ENCODE measurements at places on chromosomes 2 and 18.

- H3K4me3 ChIP-seq, result no peak overlapping the region
- no peaks in the 10 kb centered on the region for H3K4me1 ChIP-seq
- H3K27me3 ChIP-seq, result peaks cover 2% of the 10 kb centered on the region
- no peak for DNase-seq
- no peaks in the 10 kb centered on the region for H3K36me3 ChIP-seq
These were observed 15.0 kb upstream of the LAMA1 start for GRCh38 chr18:7132356-7133150.

GRCh38 chr2:74573747-74574562 is 19.4 kb downstream of the DOK1 start:
- H3K4me3 ChIP-seq, result no peak overlapping the region
- DNase-seq, result no peak
- H3K27ac ChIP-seq, result no peak overlapping the region
- peaks cover 6% of the 10 kb centered on the region for H3K4me1 ChIP-seq
- H3K27me3 ChIP-seq, result no peaks in the 10 kb centered on the region
- no peaks in the 10 kb centered on the region for H3K36me3 ChIP-seq

DNA sequence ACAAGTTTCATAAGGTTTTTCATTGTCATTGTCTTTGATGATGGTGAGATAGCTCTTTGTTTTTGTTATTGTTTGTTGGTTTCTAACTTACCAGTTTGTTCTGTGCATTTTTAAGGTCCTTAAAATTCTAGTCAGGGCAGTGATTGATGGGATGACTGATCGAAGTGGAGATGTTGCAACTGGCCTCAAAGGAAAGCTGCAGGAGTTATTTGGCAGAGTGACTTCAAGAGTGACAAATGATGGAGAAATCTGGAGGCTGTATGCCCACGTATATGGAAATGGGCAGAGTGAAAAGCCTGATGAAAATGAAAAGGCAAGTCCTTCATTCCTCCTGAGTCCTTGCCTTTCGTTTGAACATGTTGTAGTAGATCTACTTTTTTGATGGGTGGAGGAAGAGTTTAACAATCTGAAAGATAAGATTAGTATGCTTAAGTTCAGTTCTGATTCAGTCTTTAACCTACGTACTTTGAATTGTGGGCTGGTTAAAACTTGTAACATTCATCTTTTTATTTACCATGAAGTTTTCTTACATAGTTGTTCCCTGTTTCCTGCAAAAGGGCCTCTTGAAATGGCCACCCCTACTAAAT is 135.8 kb upstream of the LTBP1 start:
- no peak for DNase-seq
- H3K27me3 ChIP-seq, result no peaks in the 10 kb centered on the region
- H3K27ac ChIP-seq, result peak overlapping the region; percentile 11
- H3K4me3 ChIP-seq, result no peak overlapping the region
- H3K4me1 ChIP-seq, result peaks cover 2% of the 10 kb centered on the region

DNA sequence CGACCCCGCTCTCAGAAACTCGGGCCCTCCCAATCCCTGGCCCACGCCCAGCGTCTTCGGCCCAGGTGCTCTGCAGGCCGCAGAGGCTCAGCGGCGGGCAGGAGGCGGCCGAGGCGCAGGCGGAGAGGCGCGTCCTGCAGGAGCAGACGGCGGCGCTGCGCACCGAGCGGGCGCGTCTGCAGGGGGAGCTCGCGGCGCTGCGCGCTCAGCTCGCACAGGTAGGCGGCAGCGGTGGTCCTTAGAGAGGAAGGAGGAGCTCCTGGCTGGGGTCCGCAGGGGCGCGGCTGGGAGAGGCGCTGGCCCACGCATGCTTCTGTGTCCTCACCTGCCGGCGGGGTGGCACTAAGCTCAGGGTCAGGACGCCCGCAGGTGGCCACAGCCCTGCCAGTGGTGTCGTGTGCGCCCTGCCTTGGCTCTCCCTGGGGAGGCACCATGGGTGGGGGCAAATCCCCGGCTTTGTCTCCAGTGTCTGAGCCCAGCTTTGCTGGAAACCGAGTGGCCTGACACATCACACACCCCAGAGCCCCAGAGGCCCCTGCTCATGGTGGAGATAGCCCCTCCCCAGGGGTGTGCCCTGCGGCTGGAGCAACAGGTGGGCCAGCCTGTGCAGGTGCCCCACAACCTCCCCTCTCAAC is 14.9 kb upstream of the SNED1 start:
- peak; percentile 58 for DNase-seq
- H3K4me3 ChIP-seq, result no peak overlapping the region
- H3K4me1 ChIP-seq, result peaks cover 24% of the 10 kb centered on the region
- no peaks in the 10 kb centered on the region for H3K36me3 ChIP-seq
- H3K27me3 ChIP-seq, result peaks cover 17% of the 10 kb centered on the region

- H3K4me3 ChIP-seq, result no peak overlapping the region
- no peak for DNase-seq
- peaks cover 3% of the 10 kb centered on the region for H3K27me3 ChIP-seq
- no peak overlapping the region for H3K27ac ChIP-seq
These were observed 99.6 kb downstream of the ADD2 start for GRCh38 chr2:70668432-70668831.

DNA sequence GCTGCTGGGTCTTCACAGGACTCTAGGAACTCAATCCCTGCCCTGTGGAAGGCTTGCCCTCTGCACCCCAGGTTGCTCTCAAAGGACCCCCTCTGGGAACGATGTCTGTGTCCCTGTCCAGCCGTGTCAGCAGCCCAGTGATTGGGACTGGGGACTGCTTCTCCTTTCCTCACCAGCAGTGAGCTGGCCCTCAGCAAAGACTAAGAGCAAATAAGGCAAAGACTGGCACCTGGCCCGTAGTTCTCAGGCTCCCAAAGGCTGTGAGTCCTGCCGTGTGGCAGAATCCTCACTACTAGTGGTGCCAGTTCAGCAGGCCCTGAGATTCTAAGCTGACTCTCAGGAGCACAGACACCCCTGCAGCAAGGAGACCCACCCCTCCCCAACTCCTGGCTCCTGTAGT is 47.8 kb downstream of the TMEM163 start:
- H3K27me3 ChIP-seq, result no peaks in the 10 kb centered on the region
- no peaks in the 10 kb centered on the region for H3K36me3 ChIP-seq
- no peak overlapping the region for H3K27ac ChIP-seq
- no peaks in the 10 kb centered on the region for H3K4me1 ChIP-seq
- DNase-seq, result no peak

- H3K27me3 ChIP-seq, result peaks cover 4% of the 10 kb centered on the region
- H3K36me3 ChIP-seq, result no peaks in the 10 kb centered on the region
- no peak for DNase-seq
- H3K4me1 ChIP-seq, result peaks cover 5% of the 10 kb centered on the region
- H3K4me3 ChIP-seq, result no peak overlapping the region
These were observed 220.5 kb downstream of the PIEZO2 start for GRCh38 chr18:10928772-10929373.

DNA sequence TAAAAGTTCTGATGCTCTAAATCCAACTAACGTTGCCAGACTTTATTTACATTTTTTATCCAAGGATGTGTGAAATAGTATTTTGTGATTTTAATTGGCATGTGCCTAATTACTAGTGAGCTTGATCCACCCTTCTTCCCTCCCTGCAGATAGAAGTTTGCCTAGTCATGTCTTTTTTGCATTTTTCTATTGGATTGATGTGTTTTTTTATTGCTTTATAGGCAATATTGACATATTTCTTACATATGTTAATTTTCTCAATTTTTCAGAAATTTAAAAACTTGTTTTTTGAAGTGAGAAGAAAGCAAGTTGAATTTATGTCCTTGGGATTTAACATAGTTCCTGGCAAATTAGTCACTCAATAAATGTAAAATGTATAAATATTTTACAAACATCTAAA is 56.4 kb downstream of the EML4 start:
- DNase-seq, result no peak
- H3K4me1 ChIP-seq, result peaks cover 17% of the 10 kb centered on the region
- no peaks in the 10 kb centered on the region for H3K27me3 ChIP-seq
- no peaks in the 10 kb centered on the region for H3K36me3 ChIP-seq

- H3K4me1 ChIP-seq, result peaks cover 39% of the 10 kb centered on the region
- peak overlapping the region; percentile 56 for H3K4me3 ChIP-seq
- H3K27me3 ChIP-seq, result peaks cover 11% of the 10 kb centered on the region
- peak overlapping the region; percentile 88 for H3K27ac ChIP-seq
These were observed 557 bp upstream of the DSG2 start for GRCh38 chr18:31497404-31497835.

GRCh38 chr18:63309422-63309821 is 10.1 kb downstream of the BCL2 start:
- no peak overlapping the region for H3K4me3 ChIP-seq
- H3K27me3 ChIP-seq, result no peaks in the 10 kb centered on the region
- peaks cover 16% of the 10 kb centered on the region for H3K4me1 ChIP-seq
- no peak overlapping the region for H3K27ac ChIP-seq
- DNase-seq, result no peak

DNA sequence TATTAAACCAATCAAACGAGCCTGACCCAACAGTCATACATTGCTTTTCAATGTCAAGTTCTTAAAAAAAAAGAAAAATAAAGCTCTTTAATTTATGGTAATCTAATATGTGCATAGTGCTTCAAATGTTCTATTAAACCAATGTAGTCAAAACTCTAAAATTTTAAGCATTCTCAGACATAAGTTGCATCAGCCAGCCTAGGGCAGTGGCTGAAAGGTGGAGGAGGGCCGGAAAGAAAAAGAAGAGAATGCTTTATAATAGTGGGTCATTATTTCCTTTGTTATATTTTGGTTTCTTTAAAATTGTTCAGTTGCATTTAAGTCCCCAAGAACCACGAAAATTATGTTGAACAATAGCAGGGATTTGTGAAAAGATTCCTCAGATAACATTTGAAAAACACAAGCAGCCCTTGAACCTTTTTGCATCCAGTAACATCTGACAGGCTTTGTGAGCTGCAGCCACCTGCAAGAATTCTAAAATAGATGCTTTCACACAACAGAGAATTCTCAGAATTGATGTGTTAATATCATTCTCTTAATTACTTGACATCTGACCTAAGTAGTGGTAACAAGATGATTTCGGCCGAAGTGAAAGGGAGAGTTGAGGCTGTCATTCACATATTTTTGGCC is 252.1 kb downstream of the CDCA7 start:
- no peak for DNase-seq
- H3K36me3 ChIP-seq, result no peaks in the 10 kb centered on the region
- H3K4me3 ChIP-seq, result no peak overlapping the region
- H3K27ac ChIP-seq, result no peak overlapping the region

DNA sequence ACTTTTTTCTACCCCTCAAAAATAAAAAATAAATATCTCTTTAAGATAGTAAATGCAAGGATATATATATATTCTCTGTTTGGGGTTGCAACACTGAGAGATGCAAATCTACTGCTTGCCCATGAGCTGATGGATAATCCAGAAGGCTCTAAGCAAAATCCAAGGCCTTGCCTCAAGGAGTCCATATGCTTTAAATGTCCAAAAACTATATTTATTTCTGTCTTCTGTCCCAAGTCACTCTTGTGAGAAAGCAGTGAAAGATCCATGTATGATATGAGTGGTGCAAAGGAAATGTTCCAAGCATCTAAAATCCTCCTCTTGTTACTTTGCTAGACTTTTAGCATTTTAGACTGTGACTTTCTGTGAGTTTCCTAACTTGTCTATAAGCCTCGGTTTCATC is 92.9 kb upstream of the RNF152 start:
- no peak overlapping the region for H3K27ac ChIP-seq
- DNase-seq, result no peak
- no peaks in the 10 kb centered on the region for H3K27me3 ChIP-seq

Data from suprapubic skin (tissue), 4 donors.